Stimulated activated CD8-positive, alpha-beta memory T cell treated with anti-CD3 and anti-CD28 coated beads, Interleukin-7, amount 100 ng/mL, for 1 hour (primary cell): ENCODE measurements at places on chromosomes 12 and 14.

GRCh38 chr12:65098364-65098763 is 22.7 kb downstream of the WIF1 start:
- no peak for DNase-seq

DNA sequence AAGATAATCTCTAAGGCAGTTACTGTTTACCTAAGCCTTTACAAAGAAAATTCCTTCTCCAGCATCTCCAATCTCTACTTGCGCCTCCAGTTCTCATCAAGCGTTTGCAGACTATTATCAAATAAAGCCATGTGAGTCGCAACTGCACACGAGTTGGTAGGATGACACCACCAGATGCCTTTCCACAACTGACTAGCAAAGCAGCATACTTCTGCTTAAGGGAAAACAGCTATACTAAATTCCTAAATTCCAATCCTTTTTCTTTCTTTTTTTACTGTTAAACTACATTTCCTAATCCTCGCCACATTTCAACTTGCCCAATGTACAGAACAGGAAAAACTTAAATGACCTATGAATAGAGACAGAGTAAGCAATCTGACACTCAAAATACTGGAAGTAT is 166.7 kb downstream of the ITPR2 start:
- no peak for DNase-seq

GRCh38 chr12:96198965-96199364 is 4.8 kb downstream of the ELK3 start:
- DNase-seq, result no peak

DNA sequence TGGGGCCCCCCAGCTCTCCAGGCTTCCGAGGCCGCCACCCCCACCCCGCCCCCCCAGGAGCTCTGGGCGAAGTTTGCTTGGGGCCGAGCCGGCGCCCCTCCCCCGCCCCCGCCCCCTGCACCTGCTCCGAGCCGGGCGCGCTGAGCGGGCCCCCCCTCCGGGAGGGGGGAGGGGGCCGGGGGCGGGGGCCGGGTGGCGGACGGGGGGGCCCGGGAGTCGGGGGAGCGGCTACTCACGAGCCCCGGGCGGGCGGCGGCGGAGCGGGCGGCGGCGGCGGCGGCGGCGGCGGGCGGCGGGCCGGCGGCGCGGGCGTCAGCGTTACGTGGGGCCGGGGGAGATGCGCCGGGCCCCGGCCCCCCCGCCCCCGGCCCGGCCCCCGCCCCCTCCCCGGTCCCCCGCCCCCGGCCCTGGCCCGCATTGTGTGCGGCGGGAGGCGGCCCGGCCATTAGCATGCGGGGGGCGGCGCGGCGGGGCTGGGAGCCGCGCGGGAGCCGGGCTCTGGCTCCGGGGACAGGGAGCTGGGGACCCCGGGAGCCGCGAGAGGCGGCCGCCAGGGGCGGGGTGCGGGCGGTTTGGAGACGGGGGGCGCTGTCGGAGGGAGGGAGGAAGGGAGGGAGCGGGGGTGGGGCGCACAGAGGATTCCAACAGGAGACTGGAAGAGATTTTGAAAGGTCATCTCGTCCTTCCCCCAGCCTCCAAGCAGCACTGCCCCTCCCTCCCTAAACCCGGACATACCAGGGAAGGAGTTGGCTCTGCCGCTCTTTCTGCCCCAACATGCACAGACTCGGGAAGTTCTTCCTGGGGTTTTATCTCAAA is at the start of gene ZNF219:
ZNF219 (minus strand) TSS at position 580 of the 816 bp plus-strand sequence. CDS start 5,064 bp downstream, outside the sequence.
- DNase-seq, result no peak

GRCh38 chr12:128042825-128043224 is 224.1 kb upstream of the TMEM132C start:
- DNase-seq, result no peak

- no peak for DNase-seq
Observed at GRCh38 chr12:53048033-53048779, 1.7 kb upstream of the TNS2 start.

DNA sequence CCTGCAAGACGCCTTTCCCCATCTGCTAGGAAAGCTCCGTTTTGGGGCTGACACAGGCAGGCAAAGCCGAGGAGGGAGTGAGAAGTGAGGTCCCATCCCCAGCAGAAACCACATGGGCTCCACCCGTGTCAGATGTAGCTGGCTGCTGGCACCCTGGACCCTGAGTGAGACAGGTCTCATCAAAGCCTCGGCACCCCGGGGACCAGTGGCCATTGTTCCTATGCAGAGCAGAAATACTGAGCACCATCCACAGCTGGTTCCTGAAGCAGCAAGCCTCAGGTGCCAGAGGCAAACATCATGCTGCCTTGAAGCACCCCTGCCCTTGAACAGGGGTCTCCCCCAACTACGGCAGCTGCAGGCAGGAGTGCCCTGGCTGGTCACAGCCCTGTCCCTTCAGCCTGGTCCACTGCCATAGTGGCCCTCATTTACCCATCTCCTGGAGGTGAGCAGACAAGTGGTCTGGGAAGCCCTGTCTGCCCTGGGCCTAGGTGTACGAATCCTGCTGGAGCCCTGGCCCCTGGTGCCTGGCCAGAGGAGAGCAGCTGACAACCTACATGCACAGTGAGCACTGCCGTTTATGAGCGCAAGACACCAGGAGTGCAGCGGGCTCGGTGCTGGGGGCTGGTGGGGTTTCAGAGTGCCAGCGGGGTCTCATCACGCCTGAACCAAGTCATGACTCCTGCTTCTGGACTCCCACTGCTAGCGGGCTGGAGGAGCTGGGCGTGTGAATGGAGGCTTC is 289.8 kb upstream of the RTL1 start:
- DNase-seq, result no peak

DNA sequence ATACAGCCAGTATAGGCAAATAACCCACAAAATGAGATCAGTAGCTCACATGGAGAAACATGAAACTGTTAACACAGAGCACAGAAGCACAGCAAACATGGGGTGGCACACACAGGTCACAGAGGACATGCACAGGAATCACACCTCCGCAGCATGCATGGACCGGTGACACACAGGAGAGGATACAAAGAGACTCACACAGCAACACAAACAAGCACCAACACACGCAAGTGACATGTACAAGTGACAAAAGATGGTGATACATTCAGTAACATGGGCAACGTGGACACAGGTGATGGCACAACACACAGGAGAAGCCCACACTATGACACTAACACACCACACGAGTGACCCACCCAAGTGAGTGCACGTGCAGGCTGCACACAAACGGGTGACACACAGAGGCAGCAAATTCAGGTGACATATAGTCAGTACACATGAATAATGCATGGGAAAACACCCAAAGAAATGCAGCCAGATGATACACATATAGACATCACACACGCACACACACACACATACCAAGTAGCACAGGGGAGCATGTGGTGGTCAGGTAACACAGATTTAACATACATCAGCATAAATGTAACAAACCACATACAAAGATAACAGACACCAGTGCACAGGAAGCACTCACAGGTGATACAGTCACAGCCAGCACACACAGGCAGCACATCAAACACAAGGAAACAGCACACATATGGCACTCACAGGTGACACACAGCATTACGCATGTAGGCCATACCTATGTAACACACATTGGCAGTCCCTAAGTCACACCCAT is 216.0 kb upstream of the SFSWAP start:
- no peak for DNase-seq

DNA sequence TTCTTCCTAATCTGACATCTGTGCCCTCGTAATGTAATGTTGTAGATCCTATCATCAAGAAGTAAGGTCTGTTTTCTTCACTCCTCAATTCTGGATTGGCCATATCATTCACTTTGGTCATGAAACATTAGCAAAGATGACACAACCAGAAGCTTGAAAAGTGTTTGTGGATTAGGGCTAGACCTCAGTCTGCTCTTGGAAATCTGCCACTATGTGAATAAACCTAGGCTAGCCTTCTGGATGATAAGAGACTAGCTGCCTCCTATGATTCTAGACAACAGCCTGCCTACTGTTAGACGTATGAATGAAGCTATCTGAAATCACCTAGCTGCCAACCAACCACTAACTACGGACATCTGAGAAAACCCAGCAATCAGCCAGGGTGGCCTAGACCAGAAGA is 38.7 kb upstream of the LYZ start:
- no peak for DNase-seq

DNA sequence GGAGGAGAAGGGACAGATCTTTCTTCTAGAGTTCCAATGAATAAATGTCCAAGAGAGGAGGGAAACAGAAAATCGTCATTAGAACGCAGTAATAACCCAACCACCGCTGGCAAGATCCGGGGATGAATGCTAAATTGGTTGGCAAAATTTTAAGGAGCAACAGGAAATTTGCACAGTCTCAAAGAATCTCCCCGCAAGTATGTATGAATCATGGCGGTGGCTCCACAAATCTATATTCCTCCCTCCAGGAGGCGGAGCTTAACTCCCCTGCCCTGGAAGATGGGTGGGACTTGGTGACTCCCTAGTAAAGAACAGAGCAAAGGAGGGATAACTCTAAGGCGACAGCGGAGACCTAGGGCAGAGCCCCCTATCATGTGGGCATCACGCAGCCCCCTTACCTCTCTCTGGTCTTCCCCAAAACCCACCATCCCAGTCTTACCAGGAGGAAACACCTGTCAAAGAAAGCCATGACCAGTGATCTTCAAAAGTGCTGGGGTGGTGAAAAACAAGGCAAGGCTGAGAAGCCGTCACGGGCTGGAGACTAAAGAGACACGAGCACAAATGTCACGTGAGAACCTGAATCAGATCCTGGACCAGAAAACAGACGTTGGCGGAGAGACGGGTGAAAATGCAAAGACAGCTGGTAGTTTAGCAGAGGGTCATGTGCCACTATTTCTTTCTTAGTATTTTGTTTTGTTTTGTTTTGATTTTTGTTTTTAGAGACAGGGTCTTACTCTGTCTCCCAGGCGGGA is 125.8 kb downstream of the NCOR2 start:
- no peak for DNase-seq

DNA sequence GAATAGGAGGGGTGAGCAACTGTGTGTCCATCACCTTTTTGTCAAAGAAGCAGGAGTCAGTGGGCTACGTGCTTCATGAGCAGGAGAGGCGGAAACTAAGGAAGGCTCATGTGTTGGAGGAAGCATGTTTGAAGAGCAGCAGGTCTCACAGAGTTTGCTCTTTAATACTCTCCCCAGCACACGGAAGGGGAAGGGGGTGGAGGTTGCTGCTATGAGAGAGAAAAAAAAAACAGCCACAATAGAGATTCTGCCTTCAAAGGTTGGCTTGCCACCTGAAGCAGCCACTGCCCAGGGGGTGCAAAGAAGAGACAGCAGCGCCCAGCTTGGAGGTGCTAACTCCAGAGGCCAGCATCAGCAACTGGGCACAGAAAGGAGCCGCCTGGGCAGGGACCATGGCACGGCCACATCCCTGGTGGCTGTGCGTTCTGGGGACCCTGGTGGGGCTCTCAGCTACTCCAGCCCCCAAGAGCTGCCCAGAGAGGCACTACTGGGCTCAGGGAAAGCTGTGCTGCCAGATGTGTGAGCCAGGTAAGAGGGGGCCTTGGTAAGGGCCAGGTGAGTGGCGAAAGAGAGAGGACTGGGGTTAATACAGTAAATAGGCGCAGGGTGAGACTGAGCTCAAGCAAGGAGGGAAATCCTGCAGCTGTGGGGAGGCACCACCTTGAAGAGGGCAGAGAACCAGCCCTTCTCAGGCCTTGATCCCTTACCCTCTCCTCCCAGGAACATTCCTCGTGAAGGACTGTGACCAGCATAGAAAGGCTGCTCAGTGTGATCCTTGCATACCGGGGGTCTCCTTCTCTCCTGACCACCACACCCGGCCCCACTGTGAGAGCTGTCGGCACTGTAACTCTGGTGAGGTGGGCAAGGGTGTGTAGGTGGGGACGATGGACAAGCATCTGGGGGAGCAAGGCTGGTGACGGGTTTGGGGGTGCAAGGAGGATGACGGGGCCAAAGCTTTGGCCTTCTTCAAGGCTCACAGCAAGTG is at the start of gene CD27:
CD27 (plus strand) TSS at position 252 of the 985 bp plus-strand sequence; CDS start at position 393, 141 bp downstream.
- no peak for DNase-seq

DNA sequence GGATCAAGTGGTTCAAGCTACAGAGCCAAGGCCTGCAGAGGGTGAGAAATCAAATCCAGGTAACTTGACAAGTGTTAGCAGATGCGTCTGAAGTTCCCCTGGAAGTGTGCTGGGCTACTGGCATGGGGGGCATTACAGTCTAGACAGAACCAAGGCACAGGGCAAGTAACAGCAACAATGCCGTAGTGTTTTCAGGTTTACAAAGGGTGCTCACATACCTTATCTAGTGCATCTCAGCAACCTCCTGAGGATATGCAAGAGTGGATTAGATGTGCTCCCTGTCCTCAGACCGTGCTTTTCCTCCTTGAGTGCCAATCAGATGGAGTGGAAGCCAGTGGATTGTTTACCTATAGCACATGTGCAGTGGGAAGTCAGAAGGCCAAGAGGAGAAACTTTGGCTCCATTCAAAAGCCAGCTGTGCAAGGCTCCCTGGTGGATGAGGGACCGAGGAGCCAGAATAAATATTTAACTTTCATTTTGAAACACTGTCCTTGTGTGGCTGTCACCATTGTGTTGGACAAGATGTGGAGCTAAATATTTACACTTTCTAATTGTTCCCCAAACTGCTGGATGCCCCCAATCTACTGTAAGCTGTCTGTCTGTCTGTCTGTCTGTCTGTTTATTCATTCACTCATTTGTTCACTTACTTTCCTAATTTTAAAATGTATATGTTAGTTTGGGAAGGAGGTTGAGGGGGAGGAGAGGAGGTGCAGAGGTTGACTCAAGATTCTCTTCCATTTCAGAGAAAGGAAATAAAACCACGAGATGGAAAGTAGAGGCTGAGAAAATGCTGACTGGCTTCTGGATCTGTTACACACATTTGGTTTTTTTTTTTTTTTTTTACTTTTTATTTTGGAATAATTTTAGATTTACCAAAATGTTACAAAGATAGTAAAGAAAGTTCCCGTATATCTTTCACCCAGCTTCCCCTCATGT is 184.0 kb upstream of the PARP11 start:
- no peak for DNase-seq

- no peak for DNase-seq
Observed at GRCh38 chr12:24352363-24352762, 402.9 kb upstream of the SOX5 start.

GRCh38 chr12:4270831-4271716 is 2.5 kb upstream of the CCND2 start:
- no peak for DNase-seq

DNA sequence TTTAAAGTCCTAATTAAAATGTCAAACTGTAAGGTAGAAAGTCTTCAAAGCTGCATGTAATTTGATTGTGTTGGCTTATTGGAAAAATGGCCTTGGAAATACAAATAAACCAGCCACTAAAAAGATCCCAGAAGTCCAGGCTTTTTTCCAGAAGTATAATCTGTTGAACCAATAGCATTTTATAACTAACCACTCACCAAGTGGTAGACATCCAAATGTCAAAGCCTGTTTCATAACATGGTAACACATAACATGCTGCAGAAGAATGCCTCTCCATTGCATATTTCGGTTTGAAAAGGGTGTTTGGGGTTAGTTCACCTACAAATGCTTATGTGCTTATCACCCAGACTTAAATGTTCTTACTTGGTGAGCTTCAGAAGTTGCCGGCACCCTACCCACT is 183.7 kb upstream of the DIO2 start:
- no peak for DNase-seq
